ENCODE measurements at places on chromosomes 11 and 22. TPM values are rescaled to one million over a fixed set of nuclear protein-coding genes. Genes with fewer than 3 reads are reported as not detected.

DNA sequence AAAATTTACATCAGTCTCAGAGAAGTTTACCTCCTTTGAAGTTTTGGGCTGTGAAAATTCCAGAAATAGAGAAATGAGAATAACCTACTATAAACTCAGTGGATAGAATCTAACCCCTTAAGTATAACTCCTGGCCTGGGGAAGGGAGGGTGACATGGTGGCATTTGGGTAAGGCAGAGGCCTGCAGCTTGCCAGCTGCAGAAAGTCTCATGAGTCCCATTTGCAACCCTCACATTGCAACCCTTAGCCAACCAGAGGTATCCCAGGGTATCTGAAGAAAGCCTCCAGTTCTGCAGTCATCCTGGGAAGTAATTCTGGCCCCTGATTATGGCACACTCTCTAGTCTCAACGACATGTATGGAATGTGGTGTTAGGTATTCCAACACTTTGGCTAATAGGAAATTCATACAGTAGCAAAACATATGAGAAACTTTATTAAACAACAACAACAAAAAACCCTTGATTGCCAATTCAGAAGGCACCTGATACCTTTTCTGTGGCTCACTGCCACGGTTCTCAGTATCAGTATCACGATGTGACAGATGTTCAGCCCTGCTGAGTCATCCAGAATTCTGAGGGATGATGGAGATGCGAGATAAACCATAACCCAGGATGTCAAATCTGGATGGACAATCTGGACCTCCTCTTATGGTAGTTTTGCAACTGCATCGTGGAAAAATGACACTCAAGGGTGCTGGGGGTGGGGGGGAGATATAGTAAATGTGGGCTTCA is 743.4 kb downstream of the NELL1 start:
- no peak for DNase-seq

- DNase-seq: no peak
Observed at GRCh38 chr11:35142481-35143075, 3.6 kb downstream of the CD44 start.

- no peak for DNase-seq
Observed at GRCh38 chr11:125451400-125452124, 44.5 kb downstream of the FEZ1 start.

DNA sequence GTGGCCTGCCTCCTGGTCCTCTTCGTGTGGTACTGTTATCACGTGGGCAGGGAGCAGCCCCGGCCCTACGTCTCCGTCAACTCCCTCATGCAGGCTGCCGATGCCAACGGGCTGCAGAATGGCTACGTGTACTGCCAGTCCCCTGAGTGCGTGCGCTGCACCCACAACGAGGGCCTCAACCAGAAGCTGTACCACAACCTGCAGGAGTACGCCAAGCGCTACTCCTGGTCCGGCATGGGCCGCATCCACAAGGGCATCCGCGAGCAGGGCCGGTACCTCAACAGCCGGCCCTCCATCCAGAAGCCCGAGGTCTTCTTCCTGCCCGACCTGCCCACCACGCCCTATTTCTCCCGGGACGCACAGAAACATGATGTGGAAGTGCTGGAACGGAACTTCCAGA is 4.7 kb downstream of the ASPHD2 start:
- no peak for DNase-seq

GRCh38 chr11:130370845-130371590 is 56.3 kb upstream of the ZBTB44 start:
- DNase-seq: no peak

Gene METTL15
- 12.4 TPM for polyA plus RNA-seq

- no peak for DNase-seq
Observed at GRCh38 chr11:77120571-77120970, 7.5 kb upstream of the MYO7A start.

DNA sequence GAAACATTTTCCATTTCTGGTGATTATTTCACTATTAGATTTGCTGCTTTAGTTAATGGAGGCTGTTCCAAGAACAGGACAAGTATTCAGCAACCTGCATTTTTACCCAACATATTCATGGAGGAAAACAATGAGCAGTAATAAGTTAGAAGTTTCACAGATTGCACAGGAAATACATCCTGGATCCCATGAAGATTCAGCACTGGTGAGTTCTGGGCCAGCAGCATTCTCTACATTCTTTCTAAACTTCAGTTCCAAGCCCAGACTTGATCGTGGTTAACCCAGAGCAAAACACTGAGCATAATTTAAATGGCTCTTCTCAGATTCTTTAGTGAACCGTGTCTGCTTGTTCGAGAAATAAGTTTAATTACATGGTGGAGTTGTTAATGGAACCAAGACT is 3.8 kb downstream of the FJX1 start:
- DNase-seq: no peak

DNA sequence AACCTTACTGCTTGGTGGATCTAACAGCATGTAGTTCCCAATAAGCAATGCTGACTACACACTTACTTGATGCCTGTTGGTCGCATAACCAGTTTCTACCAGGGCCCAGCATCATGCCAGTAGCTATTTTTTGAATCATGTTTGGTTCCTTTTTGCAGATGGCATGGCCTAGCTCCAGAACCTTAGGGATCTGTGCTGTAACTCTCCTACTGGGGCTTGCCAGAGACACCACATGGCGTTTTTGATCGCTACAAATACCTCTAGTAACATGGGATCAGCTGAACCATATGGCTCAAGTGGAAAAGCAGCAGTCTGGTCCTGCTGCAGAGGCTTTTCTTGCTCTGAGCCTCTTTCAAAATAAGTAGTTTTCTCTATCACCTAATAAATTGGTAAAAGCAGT is 654.6 kb upstream of the API5 start:
- DNase-seq: no peak

DNA sequence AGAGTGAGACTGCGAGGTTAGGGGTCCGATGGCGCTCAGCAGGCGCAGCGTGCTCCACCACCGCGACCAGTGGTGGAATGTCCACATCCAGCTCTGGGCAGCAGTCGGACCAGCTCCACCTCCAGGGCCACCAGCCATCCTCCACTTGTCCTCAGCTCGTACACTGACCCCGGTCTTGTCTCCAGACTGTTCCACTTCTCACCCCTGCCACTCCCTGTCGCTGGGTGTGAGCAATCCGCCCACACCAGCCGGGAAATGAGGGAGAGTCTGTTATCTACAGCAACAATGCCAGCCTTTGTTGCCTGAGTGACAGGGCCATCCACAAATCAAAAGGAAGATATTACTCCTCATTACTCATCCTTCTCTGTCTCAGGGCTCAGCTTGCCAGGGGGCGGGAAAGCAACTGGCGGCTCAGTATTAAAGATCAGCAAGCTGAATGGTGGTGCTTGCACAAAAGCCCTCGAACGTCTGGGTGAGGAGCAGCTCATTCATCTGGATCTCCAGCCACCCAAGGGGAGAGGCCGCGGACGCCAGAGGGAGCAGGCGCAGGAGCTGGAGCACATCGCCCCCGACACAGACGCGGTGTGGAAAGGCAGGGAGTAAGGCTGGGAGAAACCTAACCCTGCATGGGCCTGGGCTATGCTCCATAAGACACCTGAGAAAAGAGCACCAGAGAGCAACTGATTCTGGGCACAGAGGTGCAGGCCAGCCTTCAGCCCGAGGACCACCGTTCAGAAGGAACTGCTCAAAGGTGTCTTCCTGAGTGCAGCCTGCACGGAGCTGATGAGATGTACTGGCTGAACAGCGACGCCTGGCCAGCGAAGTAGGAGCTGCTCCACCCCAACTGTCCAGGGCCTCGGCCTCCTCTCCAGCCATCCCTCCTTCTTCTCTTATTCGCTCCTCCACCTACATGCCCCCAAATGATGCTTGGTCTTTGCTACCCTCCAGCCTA is 21.9 kb downstream of the IGSF9B start:
- DNase-seq: no peak

Gene SSTR3
- not detected for polyA plus RNA-seq

Gene EIF1AD
- polyA plus RNA-seq: 20.3 TPM

DNA sequence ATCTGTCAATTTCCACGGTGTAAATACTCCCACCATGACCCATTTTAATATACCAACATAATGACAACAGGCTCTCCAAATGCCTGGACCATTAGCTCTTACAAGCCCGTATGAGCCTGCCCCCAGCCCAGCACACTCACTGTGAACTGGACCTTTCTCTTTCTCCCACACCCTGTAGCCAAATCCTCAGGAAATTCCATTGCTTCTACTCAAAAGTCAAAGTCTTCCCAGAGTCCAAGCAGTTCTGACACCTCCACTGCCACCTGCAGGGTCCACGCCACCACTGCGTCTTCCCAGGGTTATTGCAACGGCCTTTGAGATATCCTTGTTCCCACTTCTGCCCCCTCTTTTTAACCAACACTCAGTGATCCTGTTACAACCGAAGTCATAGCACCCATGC is 110.1 kb upstream of the ASPHD2 start:
- no peak for DNase-seq

DNA sequence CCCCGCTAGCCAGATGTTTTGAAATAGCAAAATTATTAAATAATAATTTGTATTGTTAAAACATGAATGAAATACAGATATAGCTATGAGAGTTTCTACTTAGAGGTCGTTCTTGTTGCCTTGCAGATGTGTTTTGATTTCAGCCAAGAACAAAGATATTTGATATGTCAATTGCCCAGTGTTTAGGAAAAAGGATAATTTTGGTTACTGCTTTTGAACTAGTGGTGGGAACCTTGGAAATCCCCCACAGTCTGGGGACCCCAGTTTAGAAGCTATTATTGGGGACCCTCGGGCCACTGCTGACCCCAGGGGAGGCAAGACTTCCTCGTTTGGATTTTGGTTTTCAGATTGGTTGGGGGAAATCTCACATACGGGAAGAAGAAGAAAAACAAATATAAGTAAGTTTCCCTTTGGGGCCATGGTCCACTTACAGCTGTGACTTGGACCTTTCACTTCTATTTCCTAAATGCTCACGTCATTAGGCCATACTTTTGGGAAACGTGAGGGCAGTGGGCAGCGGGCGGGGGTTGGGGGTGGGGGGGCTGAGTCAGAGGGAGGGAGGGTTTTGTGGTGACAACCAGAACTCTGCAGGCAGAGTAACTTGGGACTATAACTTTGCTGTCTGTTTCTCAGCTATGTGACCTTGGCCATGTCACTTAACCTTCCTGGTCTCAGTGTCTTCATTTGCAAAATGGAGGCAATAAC is 37.0 kb downstream of the LDLRAD3 start:
- DNase-seq: peak; percentile 48

DNA sequence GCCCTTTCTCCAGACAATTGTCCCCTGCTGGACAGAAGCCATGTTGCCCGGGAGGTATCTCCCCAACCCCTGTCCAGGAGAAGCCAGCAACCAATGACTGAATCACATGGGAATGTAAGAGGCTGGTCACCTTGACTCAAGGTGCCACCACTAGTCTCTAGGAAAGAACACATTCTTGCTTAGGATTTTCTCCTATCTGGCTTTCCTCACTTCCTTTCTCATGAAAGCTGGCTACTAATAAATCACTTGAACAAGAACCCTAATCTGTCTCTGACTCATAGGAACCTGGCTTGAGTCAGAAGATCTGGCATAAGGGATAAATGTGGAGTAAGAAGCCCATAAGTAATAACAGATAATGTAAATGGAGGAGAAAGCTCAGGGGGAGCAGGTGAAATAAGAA is 101.4 kb upstream of the C11orf87 start:
- no peak for DNase-seq

GRCh38 chr11:31636983-31637382 is 127.4 kb downstream of the ELP4 start:
- no peak for DNase-seq

Gene OR4A16
- polyA plus RNA-seq: not detected

Gene PTGDR2
- 0.91 TPM for polyA plus RNA-seq

GRCh38 chr22:49302530-49302929 is 525.1 kb downstream of the BRD1 start:
- DNase-seq: no peak

DNA sequence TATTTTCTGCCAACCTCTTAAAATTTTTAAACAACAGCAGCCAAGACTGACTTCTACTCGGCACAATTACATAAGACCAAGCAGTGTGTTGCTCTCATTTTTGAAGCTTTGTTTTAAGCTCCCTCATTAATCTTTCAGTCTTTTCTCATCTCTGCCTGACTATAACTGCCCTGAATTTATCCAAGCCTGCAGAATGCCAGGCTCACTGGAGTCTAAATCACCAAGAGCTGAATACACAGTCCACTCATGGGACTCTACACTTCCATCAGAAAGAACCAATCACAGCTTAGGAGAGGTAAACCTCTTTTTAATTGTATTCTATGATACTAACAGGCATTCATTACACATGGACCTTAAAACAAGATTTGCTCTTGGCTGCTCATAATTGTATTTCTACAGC is 178.7 kb downstream of the CADM1 start:
- DNase-seq: no peak

GRCh38 chr11:639332-639955 is 2.4 kb downstream of the DRD4 start:
- no peak for DNase-seq

GRCh38 chr11:131924457-131925201 is 554.2 kb downstream of the NTM start:
- peak; percentile 80 for DNase-seq

GRCh38 chr11:69491071-69492031 is 9.9 kb downstream of the LINC01488 start:
- DNase-seq: no peak

GRCh38 chr11:6249770-6250555 is 9.7 kb upstream of the CCKBR start:
- DNase-seq: no peak

GRCh38 chr11:103378931-103379330 is 269.7 kb downstream of the DYNC2H1 start:
- no peak for DNase-seq

DNA sequence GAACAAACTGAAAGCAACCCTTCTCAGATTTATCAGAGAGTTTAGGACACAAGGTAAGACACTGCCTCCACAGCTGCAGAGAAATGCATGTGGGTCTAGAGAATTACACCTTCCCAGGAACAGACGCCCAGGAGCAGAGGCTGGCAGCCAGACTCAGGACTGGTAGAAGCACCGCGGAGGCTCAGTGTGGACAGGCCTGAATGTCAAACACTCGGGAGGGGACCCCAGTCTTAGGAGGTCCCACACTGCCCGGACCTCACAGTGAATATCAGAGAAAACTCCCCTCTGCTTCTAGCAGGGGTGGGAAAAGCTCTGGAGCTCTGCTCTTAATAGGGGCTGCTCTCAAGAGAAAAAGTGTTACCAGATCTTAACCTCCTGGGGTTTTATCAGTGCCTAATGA is 952.7 kb downstream of the BRD1 start:
- no peak for DNase-seq

Gene TNNI2
- polyA plus RNA-seq: 4,083 TPM

Gene CRYAB
- polyA plus RNA-seq: 346 TPM

GRCh38 chr22:29842740-29843139 is 4.7 kb upstream of the ASCC2 start:
- peak; percentile 49 for DNase-seq

Gene CPT1B
- polyA plus RNA-seq: not detected

Gene ANO3
- polyA plus RNA-seq: 0.55 TPM

Gene P2RX6
- 19.3 TPM for polyA plus RNA-seq

DNA sequence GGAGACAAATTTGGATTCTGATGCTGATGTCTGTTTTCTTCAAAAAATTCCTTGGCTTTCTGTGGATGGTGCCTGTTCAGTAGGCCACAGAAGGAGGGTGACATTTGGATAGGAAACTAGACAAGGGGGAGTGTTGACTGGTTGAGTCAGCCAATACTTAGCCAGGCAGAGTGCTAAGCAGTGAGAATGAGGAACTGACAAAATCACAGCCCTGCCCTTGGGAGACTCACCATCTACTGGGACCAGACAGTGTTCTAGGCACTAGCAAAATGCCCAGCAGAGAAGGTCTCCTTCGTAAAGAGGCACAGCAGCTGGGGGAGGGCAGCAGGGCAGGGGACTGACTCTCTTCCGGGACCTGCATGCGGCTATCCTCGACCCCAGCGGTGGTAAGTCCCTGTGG is 190.2 kb downstream of the DSCAML1 start:
- no peak for DNase-seq
